CD4-positive, alpha-beta T cell treated with Interleukin-10 for 1 hour (primary cell): ENCODE measurements at places on chromosomes 3 and 15.

GRCh38 chr15:58441376-58442070 is 9.7 kb downstream of the LIPC start:
- no peak for DNase-seq

DNA sequence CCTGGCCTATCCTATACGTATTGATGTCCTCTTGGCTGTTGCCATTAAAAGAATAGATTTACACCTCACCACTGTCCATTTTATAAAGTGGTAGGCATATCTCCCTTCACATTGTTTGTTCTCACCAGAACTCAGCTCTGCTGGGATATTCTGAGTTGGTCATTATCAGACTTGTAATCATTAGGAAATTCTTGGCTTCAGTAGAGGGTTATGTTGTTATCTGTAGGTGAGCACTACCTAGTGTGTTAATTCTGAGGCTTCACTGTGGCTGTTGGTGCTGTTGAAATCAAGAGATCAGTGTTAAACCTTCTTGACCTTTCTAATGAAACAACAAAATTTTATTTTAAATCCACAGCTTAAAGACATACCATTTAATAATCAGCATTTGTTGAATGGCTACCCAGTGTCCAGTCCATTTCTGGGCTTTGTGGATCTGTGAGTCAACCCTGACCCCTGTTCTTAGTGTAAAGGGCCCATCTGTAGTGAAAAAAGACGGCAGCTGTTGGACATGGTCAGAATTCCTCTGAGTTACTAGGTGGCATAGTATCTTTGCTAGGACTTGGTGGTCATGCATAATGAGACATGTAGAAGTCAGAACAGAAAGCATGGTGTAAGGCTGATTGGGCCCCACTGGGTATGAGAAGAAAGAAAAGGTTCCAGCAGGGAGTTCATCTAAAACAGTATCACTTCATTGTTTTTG is 32.9 kb upstream of the P4HTM start:
- DNase-seq: no peak

GRCh38 chr3:47225310-47225906 is 57.2 kb downstream of the KIF9 start:
- no peak for DNase-seq

GRCh38 chr15:64851503-64851840 is 9.8 kb downstream of the PLEKHO2 start:
- no peak for DNase-seq

- DNase-seq: no peak
Observed at GRCh38 chr15:71677352-71677751, 133.0 kb upstream of the NR2E3 start.

DNA sequence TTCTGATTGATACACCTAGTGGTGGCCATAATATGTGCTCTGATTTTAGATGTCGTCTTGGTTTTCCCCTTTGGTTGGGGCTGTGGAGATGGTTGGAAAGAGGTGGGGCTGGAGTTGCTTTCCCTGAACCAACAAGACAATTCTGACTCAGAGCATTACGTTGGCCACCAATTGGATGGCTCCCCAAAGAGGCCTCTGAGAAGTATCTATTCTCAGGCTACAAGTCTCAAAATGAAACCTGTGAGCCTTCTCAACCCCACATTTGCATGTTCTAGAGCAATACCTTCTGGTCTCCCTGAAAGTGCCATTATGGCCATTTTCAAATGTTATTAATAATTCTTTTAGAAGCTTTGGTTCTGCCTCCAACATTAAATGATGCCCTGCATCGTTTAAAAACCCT is 188.4 kb upstream of the WNT5A start:
- no peak for DNase-seq

DNA sequence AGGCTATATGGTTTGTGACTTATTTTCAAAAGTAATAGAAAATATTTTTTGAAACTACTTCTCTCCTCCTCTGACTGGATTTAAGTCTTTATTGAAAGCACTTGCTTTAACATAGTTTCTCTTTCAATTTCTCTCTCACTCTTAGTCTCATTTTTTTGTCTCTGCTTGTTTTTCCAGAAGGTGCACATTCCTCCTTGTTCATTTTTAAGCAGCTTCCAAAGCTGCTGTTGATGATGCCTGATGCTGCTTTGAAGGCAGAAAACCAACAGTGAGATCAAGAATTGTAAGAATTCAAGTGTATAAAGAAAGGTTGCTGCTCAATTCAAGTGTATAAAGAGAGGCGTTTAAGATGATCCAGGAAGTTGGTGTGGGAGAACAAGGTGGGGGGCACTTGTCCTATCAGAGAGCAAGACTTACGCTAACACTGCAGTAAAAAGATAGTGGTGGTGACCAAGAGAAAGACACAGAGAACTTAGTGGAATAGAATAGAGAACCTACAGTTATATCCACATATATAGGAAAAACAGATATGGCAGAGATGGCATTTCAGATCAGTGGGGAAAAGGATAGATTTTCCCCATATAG is 12.1 kb downstream of the NR2C2 start:
- DNase-seq: peak; percentile 5

GRCh38 chr3:124116906-124117305 is 125.0 kb upstream of the ROPN1 start:
- no peak for DNase-seq

- no peak for DNase-seq
Observed at GRCh38 chr3:29265509-29266072, 15.3 kb upstream of the RBMS3 start.

- no peak for DNase-seq
Observed at GRCh38 chr3:144487011-144487410, 515.4 kb downstream of the DIPK2A start.

DNA sequence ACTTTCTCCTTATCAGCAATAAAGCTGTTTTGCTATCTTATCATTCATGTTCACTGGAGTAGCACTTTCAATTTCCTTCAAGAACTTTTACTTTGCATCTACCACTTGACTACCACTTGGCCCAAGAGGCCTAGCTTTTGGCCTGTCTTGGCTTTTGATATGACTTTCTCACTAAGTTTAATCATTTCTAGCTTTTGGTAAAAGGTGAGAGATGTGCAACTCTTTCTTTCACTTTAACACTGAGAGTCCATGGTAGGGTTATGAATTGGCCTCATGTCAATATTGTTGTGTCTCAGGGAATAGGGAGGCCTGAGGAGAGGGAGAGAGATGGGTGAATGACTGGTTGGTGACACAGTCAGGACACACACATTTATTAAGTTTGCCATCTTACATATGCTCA is 31.0 kb upstream of the FAM3D start:
- no peak for DNase-seq

- DNase-seq: no peak
Observed at GRCh38 chr15:94532226-94532625, 300.9 kb downstream of the MCTP2 start.

DNA sequence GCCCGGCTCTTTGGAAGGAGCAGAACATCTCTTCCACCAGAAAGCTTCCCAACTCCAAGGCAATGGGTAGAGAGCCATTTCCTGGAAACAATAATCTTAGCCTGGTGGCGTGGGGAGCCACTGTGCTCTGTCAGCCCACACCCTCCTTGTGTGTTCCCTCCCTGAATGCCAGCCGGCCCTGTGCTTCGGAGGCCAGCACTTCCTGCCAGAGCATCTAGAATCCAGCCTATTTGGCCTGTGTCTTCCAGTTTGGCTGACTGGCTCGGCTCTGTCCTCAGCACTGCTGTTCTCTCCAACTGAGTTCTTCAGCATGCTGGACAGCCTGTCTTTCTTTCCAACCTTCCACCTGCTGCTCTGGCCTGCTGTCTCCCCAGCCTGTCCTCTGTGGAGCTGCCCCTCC is 349.3 kb downstream of the MFSD1 start:
- DNase-seq: no peak

GRCh38 chr15:75985971-75986370 is 26.3 kb downstream of the NRG4 start:
- no peak for DNase-seq

- DNase-seq: peak; percentile 76
Observed at GRCh38 chr15:78859971-78860719, 12.5 kb upstream of the MORF4L1 start.

DNA sequence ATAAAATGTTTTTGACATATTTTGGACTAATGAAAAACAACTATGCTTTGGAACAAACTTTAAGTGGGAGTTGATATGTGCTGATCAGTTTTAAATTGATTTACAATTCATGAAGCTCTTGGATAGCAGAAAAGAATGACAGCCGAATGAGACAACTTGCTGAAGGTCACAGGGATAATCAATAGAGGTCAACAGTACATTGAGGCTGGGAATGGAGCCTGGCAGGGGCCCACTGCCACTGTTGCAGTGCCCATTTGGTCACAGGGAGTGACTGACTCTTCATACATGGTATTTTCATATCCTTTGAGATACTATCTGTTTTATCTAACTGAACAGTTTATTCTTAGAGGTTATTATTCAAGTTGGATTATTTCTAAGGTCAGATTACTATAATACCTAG is 58.7 kb upstream of the EIF5A2 start:
- no peak for DNase-seq

GRCh38 chr3:61358364-61358763 is 107.1 kb upstream of the FHIT start:
- no peak for DNase-seq

GRCh38 chr3:84487296-84487695 is 471.5 kb upstream of the CADM2 start:
- DNase-seq: no peak

DNA sequence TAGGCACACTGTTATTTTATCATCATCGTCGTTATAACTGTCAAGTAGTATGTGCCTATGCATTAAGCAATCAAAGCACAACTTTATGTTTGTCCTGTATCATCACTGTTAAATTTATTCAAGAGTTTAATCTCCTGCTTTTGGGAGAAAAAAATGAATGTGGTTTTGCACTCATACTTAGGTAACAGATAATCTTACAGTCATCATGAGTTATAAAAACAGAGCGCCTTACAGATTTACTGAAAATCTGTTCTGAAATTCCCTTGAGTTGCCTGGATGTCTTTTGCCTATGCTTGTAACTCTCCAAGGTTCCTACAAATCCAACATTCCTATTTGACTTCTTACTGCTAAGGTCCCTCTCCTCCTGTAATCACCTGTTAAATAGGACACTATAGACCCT is 307.3 kb downstream of the ZIC4 start:
- no peak for DNase-seq

- no peak for DNase-seq
Observed at GRCh38 chr3:197364410-197365071, 66.1 kb upstream of the DLG1 start.

DNA sequence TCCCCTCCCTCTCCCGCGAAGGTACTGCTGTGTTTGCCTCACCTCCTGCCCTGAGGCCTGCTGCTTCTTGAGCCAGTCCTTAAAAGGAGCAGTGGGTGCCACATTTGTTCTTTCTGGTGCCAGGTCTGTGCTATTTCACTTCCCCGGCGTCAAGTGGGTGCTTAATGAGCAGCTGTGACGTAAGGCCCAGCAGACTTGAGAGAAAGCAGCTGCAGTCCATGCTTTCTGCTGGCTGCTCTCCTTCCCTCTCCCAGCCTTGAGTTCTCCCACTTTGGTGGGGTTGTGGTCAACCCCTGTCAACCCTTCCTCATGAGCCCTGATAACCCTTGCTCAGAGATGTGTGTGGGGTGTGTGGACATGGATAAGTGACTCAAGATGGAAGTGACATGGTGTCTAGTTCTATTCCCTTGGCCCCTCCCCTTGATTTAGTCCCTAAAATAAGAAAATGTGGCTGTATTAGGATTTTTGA is 6.9 kb downstream of the INAFM2 start:
- DNase-seq: no peak

GRCh38 chr3:23389089-23389488 is 186.0 kb downstream of the UBE2E2 start:
- no peak for DNase-seq

DNA sequence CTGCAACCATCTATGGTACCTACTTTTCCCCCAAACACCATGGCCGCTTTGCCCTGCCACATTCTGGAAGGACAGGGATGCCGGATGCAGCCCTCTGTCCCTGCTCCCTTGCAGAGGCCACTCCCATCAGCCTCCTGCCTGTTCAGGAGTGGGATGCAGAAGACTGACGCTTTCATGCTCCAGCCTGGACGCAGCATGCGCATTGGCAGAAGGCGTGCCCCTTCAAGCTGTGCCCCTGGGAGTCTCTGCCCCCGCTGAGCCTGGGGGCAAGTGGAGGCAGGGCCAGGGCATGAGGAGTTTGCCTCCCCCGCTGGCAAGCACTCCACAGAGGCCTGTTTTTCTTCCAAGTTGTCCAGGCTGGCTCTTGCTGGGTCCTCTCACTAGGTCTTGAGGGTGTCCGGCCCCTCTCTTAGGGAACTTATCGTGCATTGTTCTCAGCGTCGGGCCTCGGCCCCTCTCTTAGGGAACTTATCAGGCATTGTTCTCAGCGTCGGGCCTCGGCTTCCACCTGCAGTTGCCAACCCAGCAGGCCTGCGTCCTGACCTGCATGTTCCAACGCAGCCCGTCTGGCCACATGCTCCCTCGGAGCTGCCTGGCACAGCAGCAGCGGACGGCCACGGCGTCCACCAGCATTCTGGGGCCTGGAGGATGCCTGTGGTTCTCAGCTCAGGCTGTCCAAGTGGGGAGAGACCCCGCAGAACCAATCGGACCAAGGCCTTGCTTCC is 14.6 kb upstream of the SNRPA1 start:
- DNase-seq: no peak

DNA sequence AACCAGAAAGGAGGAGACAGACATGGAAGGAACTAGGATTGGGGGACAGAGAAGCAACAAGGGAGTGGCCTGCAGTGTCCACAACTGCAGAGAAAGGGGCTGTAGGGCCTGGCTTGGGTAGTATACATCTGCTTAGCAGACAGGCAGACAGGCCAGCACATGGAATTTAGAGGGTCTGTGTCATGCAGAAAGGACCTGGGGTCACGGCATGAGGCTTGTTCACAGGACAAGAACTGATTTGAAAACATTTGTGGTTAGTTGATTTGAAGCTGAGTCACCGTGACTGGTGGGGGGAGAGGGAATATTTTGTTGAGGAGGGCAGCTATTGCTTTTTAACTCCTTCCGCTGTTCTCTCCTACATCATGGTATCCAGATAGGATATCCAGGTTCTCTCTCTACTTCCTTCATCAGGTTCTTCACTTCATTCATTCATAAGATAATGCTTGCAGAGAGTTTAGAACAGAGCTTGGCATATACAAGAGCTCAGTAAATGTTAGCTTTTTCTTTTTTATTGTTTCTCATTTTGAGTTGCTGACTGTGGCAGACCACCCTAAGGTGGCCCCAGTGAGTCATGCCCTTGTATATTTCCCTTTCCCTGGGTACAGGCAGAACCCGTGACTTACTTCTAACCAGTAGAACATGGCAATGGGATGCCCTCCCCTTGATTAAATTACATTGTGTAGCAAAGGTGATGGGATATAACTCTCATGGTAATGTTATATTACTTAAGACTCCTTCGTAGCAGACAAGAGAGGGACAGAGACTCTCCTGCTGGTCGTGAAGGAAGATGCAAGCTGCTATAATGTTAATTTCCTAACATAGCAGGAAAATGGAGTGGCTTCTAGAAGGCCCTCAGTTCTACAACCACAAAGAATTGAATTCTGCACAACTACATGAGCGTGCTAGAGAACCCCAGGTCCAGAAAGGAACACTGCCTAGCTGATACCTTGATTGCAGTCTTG is 95.0 kb upstream of the NMNAT3 start:
- no peak for DNase-seq

DNA sequence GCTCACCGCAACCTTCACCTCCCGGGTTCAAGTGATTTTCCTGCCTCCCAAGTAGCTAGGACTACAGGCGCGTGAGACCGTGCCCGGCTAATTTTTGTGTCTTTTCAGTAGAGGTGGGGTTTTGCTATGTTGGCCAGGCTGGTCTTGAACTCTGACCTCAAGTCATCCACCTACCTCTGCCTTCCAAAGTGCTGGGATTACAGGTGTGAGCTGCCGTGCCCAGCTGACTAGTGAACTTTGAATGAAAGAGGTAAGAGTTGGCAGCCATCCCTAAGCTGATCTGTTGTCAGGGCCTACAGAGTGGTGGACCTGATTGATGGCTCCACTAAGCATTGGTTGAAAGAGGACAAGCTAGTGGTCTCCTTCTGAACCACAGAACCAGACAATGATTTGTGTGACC is 15.3 kb downstream of the PXK start:
- no peak for DNase-seq
